Cardiac muscle cell (in vitro differentiated cells and primary cell): ENCODE measurements at places on chromosomes 2 and 18.
A peak's percentile ranks its signal among the peaks of the same experiment; 100 is the strongest.

DNA sequence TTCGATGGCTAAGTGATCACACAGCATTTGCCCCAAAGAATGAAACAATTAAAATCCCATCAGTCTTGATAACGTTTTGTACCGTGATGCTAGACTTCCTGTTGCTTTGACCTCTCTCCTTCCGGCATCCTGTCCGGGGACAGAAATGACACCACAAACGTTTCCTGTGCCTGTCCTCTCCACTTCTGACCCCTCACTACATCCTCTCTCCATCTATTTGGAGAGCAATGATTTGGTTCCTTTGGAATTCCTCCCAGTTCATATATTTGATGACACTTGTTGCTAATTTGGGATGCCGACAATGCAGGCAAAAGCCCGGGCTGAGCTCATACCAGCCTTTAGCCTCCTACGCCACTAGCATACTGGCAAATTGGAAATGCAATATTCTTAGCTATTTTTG, 151.2 kb upstream of the CCDC68 start:
- no peak for DNase-seq

GRCh38 chr2:215969131-215969841, 44.1 kb downstream of the MREG start:
- DNase-seq, result no peak

DNA sequence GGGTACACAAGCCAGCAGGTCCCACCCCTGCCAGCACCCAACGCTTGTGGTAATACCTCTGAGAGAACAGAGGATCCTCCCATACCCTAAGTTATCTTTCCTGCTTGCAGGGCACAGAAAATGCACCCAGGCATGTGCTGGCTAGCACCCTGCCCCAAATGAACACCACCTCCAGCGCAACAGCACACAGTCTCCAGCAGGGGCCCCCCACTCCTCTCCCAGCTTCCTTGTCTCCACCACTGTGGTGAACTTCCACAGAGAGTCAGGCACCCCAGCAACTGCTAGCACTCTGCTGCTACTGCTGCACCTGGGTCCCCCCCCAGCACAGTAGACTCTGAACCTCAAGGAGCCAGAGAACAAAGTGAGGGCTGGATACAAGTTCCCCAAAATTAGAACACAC, 216.8 kb upstream of the CNTNAP5 start:
- DNase-seq, result no peak

DNA sequence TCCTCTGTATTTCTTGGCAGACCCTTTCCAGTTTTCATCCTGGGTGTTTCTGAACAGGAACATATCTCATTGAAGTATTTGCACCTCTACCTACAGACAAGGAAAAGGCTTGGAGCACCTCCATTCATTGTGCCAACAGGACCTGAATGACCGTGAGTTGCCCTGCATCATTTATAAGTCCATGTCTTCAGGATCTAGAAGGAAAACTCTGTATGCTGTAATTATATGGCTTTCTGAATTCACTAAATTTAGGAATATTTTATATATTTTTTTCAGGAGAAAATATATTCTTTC, 402.3 kb upstream of the SLC14A2 start:
- no peak for DNase-seq

DNA sequence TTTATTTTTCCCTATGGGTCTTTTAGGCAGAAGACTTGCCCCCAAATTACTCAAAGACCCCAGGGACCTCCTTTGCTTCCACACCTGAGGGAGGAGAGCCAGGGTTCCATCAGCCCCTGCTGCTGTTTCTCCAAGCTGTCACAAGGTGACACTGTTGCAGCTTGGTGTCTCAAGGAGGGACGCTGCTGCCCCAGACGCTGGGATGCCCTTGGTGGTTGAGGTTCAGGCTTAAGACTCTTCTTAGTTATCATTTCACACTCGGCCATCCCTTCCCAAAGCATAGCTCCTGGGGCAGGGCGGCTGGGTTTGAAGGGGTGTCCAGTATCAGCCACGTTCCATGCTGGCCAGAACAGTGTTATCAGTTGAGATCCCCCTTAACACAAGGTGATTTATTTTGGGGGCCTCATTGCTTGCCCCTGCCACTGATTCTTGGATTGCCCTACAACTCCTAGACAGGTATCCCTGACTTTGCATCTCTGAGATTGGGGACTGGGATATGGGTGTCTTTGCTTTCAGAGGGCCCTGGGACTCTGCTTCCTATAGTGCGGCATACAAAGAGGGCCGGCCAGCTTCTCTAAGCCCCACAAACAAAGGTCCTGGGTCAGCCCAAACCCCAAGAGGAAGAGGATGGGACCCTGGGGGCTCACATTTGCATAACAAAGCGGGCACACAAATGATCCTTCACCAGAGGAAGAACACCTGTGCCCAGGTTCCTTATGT, 22.7 kb downstream of the GPR55 start:
- DNase-seq, result peak; percentile 58

- no peak for DNase-seq
Measured at GRCh38 chr2:191757208-191757607, 79.3 kb downstream of the NABP1 start.

DNA sequence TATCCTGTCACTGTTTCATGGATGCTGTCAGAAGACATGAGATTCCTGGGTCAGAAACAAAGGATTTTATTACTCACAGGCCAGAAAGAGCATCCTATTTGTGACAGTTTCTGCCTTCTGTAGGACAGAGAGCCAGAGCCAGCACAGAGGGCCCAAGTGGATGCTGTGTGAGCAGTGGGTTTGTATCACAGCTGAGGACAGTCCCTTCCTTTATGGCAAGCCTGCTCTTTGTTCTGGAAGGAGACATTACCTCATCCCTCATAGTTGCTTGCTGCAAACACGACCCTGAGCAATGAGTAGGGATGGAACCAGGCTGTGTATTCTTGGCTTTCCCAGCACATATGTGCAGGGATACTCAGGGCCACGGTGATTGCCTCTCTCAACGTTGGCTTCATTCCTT, 41.6 kb downstream of the ARHGEF4 start:
- no peak for DNase-seq

DNA sequence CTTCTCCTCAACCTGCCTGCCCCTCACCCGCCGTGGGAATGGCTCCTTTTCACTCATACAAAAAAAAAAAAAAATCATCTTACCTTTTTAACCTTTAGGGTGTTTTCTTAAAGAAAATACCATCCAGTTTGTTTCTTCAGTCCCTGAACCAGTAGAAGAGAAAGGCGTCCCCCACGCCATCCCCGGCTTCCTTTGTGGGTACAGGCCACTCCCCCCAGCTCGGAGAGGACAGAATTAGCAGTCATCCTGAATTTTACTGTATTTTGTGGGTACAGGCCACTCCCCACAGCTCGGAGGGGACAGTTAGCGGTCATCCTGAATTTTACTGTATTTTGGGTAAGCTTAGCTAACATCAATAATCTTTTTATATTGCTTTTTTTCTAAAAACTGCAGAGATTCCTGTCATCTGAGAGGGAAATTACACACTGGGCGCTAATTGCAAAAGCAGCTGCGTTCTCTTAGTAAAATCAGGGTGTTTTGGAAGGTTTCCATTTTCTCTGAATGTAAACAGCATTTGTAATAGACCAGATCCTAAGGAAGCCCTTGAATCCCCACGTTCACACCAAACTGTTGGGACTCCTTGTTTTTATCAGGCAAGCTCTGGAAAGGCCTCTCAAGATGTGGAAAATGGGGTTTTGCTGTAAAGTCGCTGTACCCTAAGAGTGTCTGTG, 72.5 kb downstream of the NFATC1 start:
- no peak for DNase-seq

GRCh38 chr18:75407468-75408437, 19.8 kb downstream of the SMIM21 start:
- DNase-seq, result peak; percentile 23

DNA sequence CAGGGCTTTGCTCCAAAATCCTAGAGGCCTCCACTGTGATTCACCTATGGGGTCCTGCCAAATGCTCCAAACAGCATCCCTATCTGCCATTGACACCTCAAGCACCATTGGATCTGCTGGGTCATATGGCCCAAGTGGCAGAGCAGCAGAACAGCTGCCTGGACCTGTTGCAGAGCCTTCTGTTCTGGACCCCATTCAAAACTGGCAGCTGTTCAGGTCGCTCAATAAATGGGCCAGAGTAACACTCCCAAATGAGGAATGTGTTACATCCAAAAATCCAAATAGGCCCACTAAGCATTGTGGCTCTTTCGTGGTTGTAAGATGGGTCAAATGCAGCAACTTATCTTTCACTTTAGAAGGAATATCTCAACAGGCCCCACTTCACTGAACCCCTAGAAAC, 783.6 kb downstream of the DCDC2C start:
- DNase-seq, result no peak

DNA sequence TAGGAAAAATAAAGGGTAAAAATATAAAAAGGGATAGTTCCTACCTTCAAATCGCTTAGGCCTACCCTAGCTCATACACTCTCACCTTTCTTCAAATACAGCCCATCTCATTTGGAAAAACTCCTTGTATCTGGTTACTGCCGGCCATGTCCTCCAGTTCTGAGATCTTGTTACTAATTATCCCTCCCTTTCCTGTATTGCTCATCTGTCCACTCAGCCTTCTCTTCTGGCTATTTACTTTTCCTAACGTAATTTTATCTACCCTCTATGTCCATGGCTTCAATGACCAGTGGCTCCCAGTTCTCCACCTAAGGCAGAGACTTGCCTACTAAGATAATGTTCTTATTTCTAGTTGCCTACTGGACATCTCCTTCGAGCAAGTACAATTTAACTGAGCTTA, 342.9 kb upstream of the ACVR2A start:
- DNase-seq, result no peak

- peak; percentile 7 for DNase-seq
Measured at GRCh38 chr2:134718023-134718816, 580 bp downstream of the TMEM163 start.

DNA sequence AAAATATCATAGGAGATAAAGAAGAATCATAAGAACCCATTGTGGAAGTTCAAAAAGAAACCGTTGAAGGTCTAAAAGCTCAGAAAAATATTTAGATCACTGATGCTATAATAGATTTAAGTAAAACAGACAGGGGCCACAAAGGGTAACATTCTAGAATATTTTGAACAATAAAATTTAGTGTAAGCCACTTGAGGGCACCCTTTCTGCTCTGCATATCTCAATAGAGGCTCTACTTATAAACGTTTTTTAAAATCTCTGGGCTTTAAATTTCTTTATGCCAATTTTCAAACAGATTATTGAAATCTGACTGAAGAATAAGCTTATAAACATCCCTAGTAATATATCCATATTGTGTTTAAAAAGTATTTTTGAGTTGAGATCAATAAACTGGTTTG, 57.6 kb upstream of the IL1RL1 start:
- peak; percentile 65 for DNase-seq

GRCh38 chr18:31102025-31102684, at the start of gene DSC2:
Gene DSC2, minus strand, starts transcription at chr18:31102421. Its CDS starts 450 bp downstream, at chr18:31101971.
- peak; percentile 81 for DNase-seq

GRCh38 chr2:28362991-28363521, 29.6 kb upstream of the FOSL2 start:
- no peak for DNase-seq

DNA sequence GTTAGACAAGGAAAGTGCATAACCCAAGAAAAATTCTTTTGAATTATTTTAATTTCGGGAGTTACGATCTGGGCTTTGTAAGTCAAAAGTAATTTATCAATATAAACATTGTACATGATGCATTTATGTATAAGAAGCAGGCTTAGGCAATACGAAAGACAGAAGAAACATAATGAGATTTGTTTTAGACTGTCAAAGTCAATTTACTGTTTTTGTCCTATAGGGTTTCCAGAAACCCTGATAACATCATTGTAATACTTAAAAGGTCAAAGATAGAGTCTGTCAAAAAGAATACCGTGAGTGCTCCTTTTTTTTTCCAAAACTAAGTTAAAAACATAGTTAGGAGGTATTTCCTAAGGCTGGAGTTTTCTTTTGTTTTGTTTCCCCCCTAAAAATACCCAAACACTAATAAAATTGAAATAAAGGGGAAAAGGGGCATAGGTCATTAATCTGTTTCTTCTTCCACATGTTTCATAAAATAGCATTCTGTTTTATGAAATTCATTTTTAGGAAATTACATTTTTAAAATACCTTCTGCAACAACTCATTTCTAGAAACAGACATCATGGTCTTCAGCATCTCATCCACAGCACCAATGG, 16.1 kb downstream of the C1D start:
- DNase-seq, result no peak

- DNase-seq, result no peak
Measured at GRCh38 chr2:98857001-98857400, 79.0 kb downstream of the CRACDL start.

DNA sequence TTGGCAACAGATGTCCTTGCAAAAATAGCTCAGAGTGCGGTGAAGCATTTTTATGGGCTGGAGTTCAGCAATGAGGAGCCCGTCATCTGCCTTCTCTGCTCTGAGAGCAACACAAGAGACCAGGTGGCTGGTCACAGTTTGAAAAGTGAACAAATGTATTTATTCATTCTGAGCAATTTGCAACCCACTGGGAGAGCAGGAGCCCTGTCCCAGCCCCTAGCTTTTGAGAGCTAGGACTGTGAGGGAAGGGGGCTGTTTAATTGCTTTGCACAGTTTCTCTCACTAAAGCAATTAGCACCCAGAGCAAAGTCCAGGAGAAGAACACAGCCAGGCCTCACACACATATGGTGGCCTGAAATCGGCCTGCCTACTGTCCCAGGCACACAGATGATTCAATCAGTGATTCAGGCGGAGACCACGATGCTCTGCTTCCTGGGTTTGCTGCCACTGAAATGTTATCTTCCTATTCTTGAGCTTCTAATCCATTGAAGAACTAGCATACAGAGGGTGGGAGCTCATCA, 646.1 kb upstream of the ACVR2A start:
- DNase-seq, result no peak

DNA sequence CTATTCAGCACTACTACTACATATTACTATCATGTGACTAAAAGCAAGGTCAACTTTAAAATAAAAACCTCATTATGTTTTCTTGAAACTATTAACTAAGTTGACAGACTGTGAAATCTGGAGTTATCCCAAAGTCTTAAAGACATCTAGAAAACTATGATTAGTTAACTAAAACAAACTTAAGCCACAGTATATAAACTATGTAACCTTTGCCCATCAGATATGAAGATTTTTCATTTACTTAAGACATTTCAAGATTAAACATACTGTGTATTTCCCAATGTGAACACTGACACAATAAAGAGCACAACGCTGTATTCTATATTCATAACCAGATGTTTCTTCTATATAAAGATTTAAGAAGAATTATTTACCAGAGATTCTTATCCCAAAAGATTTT, 33.5 kb upstream of the CACNB4 start:
- no peak for DNase-seq

DNA sequence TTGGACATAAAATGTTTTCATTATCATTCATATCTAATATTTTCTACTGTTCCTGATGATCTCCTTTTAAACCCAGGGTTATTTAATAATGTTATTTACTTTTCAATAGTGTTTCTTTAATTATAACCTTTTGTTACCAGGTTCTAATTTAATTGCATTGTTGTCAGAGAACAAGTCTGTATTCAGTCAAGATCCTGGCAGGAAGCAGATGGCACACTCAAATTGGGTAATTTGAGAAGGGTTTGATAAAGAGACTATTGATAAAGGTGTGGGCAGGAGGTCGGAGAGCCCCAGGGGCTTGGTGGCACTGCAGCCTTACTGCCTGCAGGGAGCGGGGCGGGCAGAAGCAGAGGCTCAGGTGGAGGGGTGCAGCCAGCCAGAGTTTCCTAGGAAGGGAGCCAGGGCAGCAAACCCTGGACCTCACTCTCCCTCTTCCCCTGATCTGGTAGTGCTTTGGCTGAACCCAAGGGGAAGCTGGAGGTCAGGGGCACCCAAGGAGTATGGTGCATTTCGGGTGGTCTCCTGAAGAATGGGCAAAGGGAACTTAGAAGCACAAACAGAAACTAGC, 2.3 kb upstream of the KIF1A start:
- no peak for DNase-seq
